ENCODE measurements at places on chromosomes 2 and 18. TPM values are rescaled to one million over a fixed set of nuclear protein-coding genes. Genes with fewer than 3 reads are reported as not detected.

The IL37 gene
- total RNA-seq, result not detected

The IL1RN gene
- not detected for total RNA-seq

The SP140 gene
- 1.4 TPM for total RNA-seq

The GREB1 gene
- total RNA-seq, result not detected

The RNU2-63P gene
- 174 TPM for total RNA-seq

The ZNF2 gene
- 7.3 TPM for total RNA-seq

The IHH gene
- not detected for total RNA-seq

The IER3IP1 gene
- total RNA-seq, result 7.0 TPM

The ECEL1 gene
- not detected for total RNA-seq

The KRTCAP3 gene
- not detected for total RNA-seq

DNA sequence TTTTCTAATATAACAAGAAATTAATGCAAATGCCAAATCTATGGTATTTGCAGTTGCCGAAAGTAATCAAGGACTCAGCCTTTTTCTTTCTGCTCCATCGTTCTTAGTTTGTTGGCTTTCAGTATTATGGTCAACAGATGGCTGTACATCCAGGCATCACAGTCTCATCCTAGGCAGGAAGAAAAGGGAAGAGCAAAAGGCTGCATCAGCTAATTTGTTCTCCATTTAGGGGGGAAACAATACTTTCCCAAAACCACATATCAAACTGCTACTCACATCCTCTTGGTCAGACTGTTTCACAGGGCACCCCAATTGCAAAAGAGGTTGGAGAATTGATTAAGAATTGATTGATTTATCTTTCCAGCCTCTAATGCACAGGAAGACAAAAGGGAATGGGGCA is 89.3 kb downstream of the MDH1 start:
- peaks cover 3% of the 10 kb centered on the region for H3K27me3 ChIP-seq
- H3K36me3 ChIP-seq, result no peaks in the 10 kb centered on the region
- H3K4me3 ChIP-seq, result no peak overlapping the region
- no peak for DNase-seq
- no peak overlapping the region for H3K27ac ChIP-seq

- no peak for DNase-seq
- H3K27ac ChIP-seq, result no peak overlapping the region
- peaks cover 18% of the 10 kb centered on the region for H3K4me1 ChIP-seq
- H3K4me3 ChIP-seq, result no peak overlapping the region
- H3K36me3 ChIP-seq, result peaks cover 3% of the 10 kb centered on the region
These were observed 179.6 kb downstream of the KLHL29 start for GRCh38 chr2:23564615-23564960.

DNA sequence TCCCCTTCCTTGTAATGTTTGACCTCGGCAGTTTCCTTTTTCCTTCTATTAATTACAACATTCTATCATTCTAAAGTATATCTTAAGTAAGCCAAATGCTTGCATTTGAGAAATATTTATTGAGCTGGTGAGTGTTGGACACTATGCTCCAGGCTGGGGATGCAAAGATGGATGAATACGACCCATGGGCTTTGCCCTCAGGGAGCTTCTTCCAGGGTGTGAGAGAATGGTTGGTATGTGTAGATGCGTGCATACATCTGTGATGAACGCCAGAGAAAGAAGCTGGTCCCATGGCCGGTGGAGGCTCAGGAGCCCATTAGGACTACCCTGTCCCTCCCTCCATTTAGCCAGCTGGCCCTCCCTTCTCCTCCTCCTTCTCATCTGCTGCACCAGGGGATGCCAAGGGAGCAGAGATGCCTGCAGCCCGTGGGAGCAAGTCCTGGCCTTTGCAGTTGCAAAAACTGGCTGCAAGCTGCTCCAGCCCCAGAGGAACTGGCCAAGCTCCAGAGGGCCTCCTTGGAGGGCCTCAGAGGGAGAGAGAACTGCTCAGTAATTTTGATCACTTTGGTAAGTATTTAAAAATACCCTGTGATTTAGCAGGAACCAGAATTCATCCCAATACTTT is 65.7 kb upstream of the FOSL2 start:
- H3K4me1 ChIP-seq, result peaks cover 28% of the 10 kb centered on the region
- H3K4me3 ChIP-seq, result no peak overlapping the region
- peak; percentile 26 for DNase-seq
- no peaks in the 10 kb centered on the region for H3K27me3 ChIP-seq
- no peaks in the 10 kb centered on the region for H3K36me3 ChIP-seq
- H3K27ac ChIP-seq, result peak overlapping the region; percentile 84

DNA sequence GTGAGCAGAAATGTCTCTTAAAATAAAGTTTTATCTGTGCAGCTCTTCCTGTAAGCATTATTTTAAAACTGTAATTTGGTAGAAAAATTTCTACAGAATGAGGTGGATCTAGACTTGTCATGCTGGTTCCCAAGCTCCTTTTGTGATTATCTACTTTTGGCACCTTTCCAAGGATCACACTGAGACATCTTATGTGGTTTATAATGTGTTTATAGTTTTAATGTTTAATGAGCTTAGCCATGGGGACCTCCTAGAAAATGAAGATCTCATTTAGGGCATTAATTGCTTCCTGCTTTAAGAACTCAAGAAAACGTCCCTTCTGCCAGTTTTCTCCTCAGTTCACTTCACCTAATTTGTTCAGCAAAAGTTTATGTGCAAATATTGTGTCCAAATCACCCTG is 468.4 kb downstream of the SUCLG1 start:
- DNase-seq, result no peak
- H3K4me1 ChIP-seq, result no peaks in the 10 kb centered on the region
- no peaks in the 10 kb centered on the region for H3K36me3 ChIP-seq
- H3K4me3 ChIP-seq, result no peak overlapping the region

DNA sequence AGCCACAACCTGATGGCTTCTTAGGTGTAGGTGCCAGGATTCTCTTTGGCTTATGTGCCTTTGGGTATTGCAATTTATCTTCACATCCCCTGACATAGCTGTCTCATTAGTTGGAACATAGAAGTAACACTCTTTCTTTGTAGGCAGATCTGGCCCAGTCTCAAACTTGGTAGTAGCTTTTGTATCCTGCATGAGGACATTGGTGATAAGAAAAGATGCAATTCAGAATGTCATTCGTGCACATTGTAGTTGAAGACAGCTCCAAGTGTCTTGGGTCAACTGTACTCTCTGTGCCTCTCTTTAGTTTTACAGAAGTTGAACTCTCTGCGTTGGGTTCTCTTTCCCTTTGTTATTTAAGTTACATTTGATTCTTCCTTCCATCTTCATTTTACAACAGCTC is 69.6 kb upstream of the BCL11A start:
- H3K36me3 ChIP-seq, result no peaks in the 10 kb centered on the region
- no peak for DNase-seq
- H3K27ac ChIP-seq, result no peak overlapping the region

GRCh38 chr2:74671479-74671878 is 17.4 kb downstream of the SEMA4F start:
- H3K4me1 ChIP-seq, result no peaks in the 10 kb centered on the region
- DNase-seq, result peak; percentile 74
- no peaks in the 10 kb centered on the region for H3K27me3 ChIP-seq
- H3K27ac ChIP-seq, result no peak overlapping the region

DNA sequence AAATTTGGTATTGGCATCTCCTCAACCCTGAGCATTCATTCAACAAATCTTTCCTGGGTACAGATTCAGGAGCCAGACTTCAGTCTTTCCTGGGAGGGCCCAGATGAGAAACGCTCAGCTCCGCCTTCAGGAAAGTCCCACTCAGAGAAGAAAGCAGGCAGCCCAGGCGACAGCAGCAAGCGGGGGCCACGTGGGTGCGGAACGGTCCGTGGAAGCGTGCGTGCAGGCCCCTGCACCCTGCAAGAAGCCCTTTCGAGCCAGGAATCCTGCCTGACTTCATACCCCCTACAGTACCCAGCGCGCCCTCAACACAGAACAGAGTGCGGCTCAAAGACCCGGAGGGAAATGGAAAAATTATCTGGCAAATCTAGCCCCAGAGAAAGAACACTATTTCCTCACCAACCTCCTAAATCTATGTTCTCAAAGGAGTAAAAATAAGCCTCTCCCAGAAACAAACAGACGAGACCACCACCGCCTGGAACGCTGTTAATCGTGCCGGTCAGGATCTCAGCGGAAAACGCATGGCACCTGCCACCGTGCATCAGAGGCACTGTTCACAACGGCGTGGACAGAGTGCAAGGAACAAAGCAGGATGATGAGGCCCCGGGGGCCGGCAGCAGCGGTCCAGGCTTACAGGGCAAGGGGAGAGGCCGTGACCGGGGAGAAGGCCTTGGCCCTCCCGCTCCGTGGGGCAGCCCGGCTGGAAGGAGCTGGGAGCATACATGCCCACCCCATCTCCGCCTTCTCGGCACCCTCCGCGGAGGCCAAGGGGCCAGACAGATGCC is 318.3 kb downstream of the EIPR1 start:
- no peak overlapping the region for H3K4me3 ChIP-seq
- H3K27me3 ChIP-seq, result no peaks in the 10 kb centered on the region
- H3K36me3 ChIP-seq, result no peaks in the 10 kb centered on the region
- H3K4me1 ChIP-seq, result no peaks in the 10 kb centered on the region
- H3K27ac ChIP-seq, result no peak overlapping the region

DNA sequence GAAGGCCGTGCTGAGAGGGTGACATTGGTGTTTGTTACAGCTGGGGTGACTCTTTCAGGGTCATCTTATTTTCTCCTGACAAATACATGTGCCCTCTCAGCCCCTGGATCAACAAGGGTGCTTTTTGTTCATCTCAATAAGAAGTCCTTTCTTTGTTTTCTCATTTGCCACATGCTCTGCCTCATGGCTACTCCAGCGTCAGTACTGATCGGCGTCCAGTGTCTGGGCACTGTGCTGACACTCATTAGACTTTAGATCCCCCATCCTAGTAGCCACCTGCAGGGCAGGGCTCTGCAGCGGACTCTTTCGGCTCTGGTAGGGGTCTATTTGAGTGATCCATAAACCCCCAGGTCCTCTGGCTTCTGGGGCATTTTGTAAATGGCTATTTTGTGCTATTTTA is 38.4 kb downstream of the NPPC start:
- H3K4me3 ChIP-seq, result no peak overlapping the region
- no peak for DNase-seq
- peaks cover 28% of the 10 kb centered on the region for H3K27me3 ChIP-seq
- no peaks in the 10 kb centered on the region for H3K36me3 ChIP-seq

GRCh38 chr2:54750040-54750439 is 26.6 kb downstream of the EML6 start:
- peaks cover 16% of the 10 kb centered on the region for H3K27me3 ChIP-seq
- H3K27ac ChIP-seq, result no peak overlapping the region
- DNase-seq, result peak; percentile 22
- no peaks in the 10 kb centered on the region for H3K36me3 ChIP-seq
- H3K4me3 ChIP-seq, result no peak overlapping the region

DNA sequence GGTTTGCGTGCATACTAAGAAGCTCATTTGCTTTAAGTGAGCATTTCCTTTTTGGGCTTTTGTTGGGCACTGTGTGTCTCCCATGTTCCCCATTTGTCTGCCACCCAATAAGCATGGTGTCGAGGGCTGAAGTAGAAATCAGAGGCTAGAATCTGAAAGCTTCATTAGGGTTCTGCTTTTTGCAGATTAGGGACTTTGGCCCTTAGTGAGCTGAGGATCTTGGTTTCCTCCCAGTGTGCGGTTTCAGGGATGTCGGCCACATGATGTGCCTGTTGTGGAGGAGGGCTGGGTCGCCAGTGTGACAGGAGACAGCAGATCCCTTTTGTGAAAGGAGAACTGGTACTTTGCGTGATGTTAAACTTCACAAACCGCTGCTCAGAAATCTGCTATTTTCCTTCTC is 41.1 kb downstream of the PLEKHB2 start:
- H3K4me1 ChIP-seq, result no peaks in the 10 kb centered on the region
- no peak overlapping the region for H3K27ac ChIP-seq
- H3K36me3 ChIP-seq, result peaks cover 31% of the 10 kb centered on the region

DNA sequence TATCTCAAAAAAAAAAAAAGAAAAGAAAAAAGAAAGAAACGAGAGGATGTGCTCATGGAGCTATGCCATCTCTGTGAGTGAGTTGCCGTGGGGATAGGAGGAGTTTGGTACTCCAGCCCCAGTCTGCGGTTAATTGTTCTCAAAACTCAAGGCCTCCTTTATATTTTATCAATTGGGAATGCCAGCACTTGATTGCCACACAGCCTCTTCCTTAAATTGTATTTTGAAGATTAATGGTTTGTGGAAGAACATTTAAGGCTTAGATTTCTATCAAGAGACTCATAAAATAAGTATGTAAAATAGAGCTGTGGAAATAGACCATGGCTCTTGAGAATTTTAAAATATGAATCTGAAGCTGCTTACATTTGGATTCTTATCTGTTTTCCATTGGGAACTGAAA is 29.8 kb downstream of the KCNE4 start:
- no peak overlapping the region for H3K4me3 ChIP-seq
- H3K27me3 ChIP-seq, result no peaks in the 10 kb centered on the region
- no peaks in the 10 kb centered on the region for H3K36me3 ChIP-seq
- no peak overlapping the region for H3K27ac ChIP-seq
- no peak for DNase-seq

Measured in IMR-90 (cell line).